Endothelial cell of umbilical vein (primary cell): ENCODE measurements at places on chromosomes 4 and X. TPM values are rescaled to one million over a fixed set of nuclear protein-coding genes. Genes with fewer than 3 reads are reported as not detected.
A peak's percentile ranks its signal among the peaks of the same experiment; 100 is the strongest.

TRIM61 gene
- 0.22 TPM in 1 of 2 replicates, not detected in the other for total RNA-seq

CYLC1 gene
- not detected in 2 replicates for total RNA-seq

VCX2 gene
- total RNA-seq = not detected in 2 replicates

DNA sequence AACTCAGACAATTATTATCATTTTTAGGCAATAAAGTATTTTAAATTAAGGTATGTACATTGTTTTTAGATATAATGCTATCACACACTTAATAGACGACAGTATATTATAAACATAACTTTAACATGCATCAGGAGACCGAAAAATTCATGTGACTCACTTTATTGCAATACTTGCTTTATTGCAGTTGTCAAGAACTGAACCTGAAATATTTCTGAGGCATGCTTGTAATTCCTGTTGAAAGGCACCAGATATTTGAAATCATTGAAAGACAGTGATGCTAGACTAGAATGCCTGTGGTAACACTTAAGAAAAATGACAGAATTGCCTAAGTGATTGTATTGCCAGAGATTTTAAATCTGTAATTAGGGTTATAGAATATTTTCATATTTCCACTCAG, 175.6 kb upstream of the MAGEB2 start:
- no peak for DNase-seq

- DNase-seq = no peak
Observed at GRCh38 chr4:2276581-2277325, 14.8 kb upstream of the MXD4 start.

GRCh38 chr4:78207541-78207940, 150.4 kb downstream of the FRAS1 start:
- no peak for DNase-seq

DNA sequence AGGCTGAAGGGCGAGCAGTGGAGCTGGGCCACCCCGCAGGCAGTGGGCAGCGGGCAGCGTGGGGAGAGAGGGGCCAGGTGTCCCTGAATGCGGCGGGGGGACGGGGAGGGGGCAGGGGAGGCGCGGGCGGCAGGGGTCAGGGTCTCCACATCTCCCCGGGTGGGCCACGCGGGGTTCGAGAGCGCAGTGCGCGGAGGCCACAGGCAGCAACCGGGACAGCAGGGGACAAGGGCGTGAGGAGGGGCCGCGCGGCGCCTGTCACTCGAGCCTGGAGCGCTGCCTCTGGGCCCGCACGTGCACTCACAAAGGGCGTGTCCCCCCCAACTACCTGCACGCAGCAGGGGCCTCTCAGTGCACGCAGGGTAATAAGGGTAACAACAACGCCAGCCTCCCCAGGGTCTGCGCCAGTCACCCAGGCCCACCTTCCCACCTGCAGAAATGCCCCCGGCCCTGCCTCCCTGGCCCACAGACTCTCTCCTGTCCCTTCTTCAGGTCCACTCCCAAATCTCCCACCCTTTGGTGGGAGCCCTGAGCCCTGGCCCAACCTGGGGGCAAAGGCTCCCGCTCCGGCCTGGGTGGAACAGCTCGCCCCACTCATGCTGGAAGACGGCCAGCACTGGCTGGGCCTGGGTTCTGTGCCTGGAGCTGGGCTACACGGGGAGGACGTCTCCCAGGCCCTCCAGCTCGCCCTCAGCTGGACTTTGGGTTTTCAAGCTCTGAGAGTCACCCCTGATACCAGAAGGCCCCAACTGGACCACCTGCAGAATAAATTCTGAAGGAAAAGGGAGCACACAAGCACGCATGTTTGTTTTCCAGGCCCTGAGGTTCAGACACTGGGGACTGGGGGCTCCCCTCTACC, 53.2 kb downstream of the ZFYVE28 start:
- DNase-seq = no peak

DNA sequence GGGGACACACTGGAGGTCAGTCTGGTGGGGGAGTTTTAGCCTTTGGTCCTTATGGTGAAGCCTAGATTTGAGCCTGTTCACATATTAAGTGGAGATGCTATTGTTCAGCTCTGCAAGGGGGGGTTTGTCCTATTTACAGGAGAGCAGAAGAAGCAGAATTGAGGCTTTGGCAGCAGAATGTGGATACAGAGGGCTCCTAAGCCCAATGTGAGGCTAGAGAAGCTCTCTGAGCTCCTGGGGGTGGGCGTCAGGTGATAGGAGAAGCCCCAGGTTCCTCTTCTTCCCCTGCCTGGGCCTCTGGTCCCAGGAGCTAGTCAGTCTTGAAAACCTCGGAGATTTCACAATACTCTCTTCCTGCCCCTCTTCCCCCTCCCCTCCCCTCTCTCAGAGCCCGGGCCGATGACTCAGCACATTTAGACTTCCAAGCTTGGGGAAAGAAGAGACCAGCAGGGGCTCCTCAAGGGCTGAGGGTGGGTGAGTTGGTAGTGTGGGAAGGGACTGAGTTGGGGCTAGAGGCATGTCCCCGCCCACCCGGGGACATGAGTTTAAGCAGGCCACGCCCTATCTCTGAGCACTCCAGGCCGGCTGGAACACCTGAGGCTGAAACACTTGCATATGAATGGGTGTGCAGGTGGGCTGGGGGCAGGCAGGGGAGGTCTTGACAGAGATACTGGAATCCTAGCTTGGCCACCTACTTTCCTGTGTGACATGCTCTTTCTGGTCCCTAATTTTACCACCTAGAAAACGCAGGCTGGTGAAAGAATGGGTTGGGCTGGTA, 3.4 kb downstream of the TFE3 start:
- peak; percentile 85 for DNase-seq

GRCh38 chrX:78950009-78950835, 5.0 kb downstream of the P2RY10 start:
- DNase-seq = no peak

GRCh38 chr4:168646001-168646768, 149.3 kb downstream of the PALLD start:
- no peak for DNase-seq

DNA sequence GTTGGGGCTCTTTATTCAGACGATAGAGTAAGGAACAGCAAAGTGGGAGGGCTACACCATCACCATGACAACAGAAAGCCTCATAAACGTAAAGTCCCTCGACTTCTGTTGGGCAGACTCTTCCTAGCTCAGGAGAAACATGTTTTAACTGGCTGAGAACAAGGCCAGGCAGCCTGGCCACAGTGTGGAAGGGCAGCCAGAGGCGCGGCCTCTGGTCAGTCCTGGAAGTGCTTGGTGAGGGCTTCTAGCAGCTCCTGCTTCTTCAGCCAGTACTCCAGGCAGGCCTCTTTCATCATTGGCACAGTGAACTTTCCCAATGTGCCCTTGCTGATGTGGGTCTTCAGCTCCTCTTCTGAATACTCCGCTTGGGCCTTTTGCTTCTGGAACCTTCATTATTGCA, 690.9 kb downstream of the PCDH19 start:
- no peak for DNase-seq

DNA sequence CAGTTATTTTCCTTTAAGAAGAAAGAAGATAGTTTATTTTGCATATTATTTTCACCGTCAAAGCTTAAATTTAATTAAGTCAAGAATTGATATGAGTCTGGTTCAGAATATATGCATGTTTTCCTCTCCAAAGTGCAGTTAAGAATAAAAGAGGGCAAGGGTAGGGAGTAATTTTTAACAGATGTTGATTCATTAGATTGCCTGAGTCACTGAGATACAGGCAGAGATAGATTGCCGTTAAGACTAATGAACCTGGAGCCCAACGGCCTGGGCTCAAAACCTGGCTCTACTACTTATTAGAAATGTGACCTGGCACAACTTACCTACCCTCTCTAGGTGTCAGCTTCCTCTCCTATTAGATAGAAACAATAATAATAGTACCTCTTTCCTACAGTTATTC, 1037.4 kb upstream of the PABPC4L start:
- no peak for DNase-seq

DNA sequence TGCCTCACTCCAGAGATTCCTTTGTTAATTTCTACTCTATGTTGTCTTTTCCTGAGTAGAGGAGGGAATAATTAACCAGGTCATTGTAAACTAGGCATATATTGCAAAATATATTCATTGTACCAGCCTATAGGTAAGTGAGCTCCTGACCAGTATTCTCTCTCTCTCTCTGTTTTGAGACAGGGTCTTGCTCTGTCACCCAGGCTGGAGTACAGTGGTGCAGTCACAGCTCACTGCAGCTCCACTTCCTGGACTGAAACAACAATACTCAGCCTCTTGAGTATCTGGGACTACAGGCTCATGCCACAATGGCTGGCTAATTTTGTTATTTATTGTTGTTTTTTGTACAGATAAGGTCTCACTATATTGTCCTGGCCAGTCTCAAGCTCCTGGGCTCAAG, 198.3 kb downstream of the ARAP2 start:
- no peak for DNase-seq

DNA sequence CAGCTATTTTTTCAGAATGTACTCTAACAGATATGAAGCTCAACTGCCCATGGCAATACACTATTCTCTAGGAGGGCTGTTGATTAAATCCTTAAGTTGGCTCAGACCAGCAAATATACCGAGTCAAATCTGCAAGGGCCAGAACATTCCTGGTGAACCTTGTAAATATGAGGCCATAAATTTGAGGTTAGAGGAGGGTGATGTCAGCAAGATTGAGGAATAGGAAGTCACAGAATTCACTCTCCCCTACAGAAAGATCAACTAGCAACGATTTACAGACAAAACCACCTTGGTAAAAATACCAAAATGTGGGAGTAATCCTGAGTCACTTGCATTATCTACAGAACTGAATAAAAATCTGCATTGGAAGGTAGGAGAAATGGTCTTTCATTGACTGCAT, 399.3 kb downstream of the GPM6A start:
- DNase-seq = no peak

DNA sequence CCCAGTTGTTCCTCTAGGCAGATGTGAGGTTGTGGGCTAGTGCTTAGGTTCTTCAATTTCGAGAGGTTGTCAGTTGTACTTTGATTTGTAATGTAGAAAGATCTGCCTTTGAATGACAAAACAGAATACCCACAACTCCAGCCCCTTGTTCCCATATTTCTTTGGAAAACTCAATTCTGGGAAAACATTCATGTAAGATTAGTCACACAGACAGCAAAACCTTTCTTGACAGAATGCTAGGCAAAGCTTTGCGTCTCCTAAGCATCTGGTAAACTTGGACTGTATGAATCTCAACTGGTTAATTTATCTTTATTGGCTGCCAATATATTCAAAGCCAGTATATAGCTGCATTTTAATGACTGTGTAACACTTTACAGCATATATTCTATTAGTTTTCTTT, 34.9 kb downstream of the NOCT start:
- no peak for DNase-seq

DNA sequence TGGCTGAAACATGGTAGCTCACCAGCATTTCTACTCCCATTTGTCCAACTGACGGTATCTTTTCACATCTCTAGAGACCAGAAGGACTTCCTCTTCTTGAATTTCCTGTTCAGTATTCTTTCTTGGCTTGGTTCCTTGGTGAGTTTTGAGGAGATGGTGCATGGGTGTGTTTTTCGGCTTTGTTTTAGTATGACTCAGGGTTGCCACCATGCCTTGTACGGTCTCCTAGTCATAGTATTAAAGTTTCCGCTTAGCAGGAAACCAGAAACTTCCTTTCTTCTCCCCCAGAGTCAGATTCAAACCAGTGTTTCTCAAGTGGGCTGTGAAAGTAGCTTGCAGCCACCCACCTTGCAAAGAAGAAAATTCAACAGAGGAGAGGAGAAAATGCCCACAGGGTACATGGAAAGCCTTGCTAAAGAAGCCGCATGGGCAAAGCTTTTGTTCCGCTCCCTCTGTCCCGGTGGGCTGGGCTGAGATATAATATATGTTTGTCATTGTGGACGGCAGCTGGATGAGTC, 5.7 kb downstream of the CD99 start:
- peak; percentile 96 for DNase-seq

- no peak for DNase-seq
Observed at GRCh38 chrX:20693078-20693477, 426.4 kb upstream of the RPS6KA3 start.

- no peak for DNase-seq
Observed at GRCh38 chr4:110484029-110484428, 8.1 kb downstream of the ENPEP start.

DNA sequence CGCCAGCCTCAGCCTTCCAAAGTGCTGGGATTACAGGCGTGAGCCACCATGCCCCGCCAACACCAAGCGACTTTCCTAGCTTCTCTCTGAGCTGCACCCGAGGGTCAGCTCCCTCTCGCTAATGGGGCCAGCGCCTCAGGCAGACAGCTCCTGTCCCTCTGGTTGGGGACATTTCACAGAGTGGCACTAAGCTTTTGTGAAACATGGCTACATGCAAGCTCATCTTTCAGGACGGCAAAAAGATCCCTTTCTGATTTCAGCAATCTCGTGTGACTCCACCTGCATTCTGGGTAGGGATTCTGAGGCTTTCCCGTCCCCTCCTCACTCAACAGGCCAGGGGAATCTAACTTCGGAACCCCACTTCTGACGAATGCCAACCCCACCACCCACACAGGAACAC, 31.0 kb upstream of the C4orf50 start:
- DNase-seq = no peak

DNA sequence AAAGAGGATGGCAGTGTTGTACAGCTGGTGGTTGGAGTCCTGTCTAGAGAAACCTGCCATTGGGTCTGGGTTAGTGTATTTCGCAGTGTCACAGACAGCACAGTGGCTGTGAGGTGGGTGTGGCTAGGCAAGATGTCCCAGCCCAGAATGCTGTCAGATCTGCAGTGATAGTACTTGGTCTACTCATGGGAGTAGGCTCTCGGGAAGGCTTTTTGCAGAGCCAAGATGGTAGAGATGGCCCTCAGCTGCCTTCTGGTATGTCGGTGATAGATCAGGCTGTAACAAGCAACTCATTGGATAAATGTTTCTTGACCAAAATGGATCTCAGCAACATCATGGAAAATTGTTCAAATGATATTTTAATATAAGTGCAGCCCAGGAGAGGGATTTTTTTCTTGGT, 84.3 kb upstream of the WDR1 start:
- no peak for DNase-seq
